Right lobe of liver (tissue), 6 donors: ENCODE measurements at places on chromosomes 3 and 15. TPM values are rescaled to one million over a fixed set of nuclear protein-coding genes. Genes with fewer than 3 reads are reported as not detected.

TTLL13 gene
- total RNA-seq, result 0.46 TPM

DNA sequence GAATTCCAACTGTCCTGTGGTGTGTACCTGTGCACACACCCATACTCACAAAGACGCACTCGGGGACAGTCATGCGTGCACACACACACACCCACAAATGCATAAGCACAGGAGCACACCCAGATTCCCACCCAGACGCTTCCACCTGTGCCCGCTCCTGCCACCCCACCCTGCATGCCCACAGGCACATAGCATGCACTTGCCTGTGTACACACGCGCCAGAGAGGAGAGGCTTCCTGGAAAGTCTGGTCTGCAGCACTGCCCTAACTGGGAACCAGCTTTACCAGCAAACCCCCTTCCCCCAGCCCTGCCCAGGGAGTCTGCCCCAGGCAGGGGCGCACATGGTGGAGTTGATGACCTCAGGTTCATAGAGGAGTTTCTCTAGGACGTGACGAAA, 246.2 kb downstream of the UACA start:
- DNase-seq, result no peak

HHATL gene
- 0.29 TPM for total RNA-seq

DNA sequence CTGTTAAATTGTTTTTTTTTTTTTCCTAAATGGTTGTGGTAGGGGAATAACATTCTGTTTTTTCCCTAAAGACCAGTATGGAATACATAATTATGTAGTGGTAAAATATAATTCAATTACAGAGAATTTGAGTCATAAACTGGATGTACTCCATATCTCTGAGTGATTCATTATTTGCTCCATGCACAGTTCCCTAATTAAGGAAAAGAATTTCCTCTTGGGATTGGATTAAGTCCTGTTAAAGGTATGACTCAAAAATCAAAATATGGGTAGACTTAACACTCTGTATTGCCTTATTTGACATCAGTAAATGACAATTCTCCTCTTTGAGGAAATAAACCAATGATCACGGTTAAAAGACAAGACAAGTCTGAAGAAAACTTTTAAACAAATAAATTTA, 78.0 kb upstream of the KCNH8 start:
- DNase-seq, result no peak

MUC13 gene
- total RNA-seq, result not detected

CLSTN2 gene
- 3.3 TPM for total RNA-seq

RAD51 gene
- total RNA-seq, result 1.7 TPM

DNA sequence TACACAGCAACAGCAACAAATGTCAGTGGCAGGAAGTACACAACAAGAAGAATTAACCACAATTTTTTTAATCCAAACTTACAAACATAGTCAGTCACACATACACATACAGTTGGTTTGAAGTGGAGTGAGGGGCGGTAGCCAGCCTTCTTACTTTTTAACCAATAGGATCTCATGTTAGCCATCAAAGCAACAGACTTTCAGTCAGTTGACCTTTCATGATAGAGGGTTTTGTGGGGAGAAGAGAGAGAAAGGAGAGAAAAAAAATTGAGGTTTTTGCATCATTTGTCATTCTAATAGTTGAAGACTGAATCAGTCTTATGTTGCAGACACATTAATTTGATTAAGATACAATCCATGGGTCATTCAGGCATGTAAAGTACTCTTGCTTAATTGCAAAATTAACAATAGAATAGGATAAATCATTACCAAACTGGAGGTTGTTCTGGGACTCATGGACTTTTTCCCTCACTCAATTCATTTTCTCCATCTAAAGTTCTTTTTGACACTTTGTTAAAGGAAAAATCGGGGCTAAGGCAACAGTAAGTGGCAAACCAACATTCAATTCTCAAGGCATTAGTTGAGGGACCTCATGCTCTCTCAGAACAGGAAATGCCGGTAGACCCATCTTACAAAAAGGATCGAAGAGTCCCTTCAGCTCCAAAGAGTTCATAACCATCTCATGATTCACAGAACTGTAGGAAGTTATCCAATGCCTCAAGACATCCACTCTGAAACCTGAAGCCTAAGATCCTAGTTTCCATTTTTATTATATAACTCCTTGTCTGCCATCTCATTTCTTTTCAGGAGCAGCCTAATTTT, 159.5 kb upstream of the LPP start:
- DNase-seq, result no peak

DNA sequence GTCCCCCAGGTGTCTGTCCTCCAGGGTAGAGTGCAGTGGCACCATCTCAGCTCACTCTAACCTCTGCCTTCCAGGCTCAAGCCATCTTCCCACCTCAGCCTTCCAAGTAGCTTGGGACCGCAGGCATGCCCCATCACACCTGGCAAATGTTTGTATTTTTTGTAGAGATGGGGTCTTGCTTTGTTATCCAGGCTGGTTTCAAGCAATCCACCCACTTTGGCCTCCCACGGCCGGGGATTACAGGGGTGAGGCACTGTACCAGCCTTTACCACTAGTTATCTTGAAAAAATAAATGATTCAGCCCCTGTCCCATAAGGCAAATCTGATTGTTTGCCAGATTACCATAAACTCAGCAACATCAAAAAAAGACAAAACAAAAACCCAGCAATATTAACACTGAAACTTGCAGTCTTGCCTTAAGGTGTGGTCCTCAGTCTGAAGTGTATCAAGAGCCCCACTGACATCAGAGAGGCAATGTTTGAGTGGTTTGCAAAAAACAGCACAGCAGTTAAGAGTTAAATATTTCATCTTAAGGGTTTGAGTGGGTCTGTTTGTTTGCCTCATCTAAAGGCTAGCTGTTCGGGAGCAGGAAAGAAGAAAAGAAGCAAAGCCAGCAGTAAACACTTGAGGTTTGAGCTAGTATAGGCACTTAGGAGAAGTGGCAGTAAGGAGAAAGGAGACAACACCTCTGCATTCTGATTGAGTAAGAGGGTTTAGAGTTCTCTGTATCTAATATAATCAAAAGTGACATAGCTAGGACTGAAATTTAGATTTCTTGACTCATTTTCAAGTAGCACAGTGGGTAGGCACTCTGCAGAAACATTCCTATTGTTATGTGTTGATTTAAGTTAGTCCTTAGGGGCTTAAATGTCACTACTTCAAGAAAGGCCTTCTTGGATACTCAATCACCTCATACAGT, 26.3 kb upstream of the EDEM1 start:
- DNase-seq, result no peak

GRCh38 chr15:34206011-34206410, 3.9 kb downstream of the KATNBL1 start:
- no peak for DNase-seq

DNA sequence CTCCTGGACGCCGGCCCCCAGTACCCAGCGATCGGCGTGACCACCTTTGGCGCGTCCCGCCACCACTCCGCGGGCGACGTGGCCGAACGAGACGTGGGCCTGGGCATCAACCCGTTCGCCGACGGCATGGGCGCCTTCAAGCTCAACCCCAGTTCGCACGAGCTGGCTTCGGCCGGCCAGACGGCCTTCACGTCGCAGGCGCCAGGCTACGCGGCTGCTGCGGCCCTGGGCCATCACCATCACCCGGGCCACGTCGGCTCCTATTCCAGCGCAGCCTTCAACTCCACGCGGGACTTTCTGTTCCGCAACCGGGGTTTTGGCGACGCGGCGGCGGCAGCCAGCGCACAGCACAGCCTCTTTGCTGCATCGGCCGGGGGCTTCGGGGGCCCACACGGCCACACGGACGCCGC, 956 bp downstream of the ZIC1 start:
- DNase-seq, result no peak

THPO gene
- 9.9 TPM for total RNA-seq

CDHR4 gene
- not detected for total RNA-seq

- peak; percentile 81 for DNase-seq
Observed at GRCh38 chr3:53150247-53151085, 10.5 kb upstream of the PRKCD start.

GRCh38 chr15:87901926-87902690, 354.4 kb downstream of the NTRK3 start:
- DNase-seq, result no peak

FGF12 gene
- total RNA-seq, result 0.75 TPM

CCRL2 gene
- 0.40 TPM for total RNA-seq

- no peak for DNase-seq
Observed at GRCh38 chr3:41041462-41041861, 157.8 kb upstream of the CTNNB1 start.

C3orf85 gene
- 6.1 TPM for total RNA-seq

DNA sequence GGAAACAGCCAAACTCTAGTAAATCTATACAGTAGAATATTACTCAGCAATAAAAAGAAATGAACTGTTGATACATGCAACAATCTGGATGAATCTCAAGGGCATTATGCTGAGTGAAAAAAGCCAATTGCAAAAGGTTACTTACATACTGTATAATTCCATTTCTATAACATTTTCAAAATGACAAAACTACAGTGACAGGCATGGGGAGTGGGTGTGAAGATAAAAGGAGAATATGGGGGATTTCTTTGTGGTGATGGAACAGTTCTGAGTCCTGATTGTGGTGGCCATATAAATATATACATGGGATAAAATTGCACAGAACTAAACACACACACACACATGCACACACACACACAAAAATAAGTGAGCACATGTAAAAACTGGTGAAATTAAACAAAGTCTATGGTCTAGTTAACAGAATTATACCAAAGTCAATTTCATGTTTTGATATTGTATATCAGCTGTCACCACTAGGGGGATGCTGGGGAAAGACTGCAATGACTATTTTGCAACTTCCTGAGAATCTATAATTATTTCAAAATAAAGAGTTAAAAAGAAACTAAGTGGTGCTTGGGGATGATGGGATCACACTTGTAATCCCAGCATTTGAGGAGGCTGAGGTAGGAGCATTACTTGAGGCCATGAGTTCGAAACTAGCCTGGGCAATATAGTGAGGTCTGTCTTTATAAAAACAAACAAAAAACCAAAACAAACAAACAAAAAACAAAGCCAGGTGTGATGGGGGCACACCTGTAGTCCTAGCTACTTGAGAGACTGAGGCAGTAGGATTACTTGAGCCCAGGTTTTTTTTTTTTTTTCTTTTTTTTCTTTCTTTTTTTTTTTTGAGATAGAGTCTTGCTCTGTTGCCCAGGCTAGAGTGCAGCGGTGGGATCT, 66.0 kb downstream of the SPTSSB start:
- no peak for DNase-seq

- no peak for DNase-seq
Observed at GRCh38 chr3:5430701-5431100, 243.2 kb downstream of the EDEM1 start.

GRCh38 chr3:17292556-17292955, 407.8 kb downstream of the PLCL2 start:
- DNase-seq, result no peak

LRRC2 gene
- 6.7 TPM for total RNA-seq

- no peak for DNase-seq
Observed at GRCh38 chr3:41848753-41849574, 112.9 kb downstream of the ULK4 start.

CCDC54 gene
- total RNA-seq, result not detected

RSL24D1 gene
- 23.6 TPM for total RNA-seq

DNA sequence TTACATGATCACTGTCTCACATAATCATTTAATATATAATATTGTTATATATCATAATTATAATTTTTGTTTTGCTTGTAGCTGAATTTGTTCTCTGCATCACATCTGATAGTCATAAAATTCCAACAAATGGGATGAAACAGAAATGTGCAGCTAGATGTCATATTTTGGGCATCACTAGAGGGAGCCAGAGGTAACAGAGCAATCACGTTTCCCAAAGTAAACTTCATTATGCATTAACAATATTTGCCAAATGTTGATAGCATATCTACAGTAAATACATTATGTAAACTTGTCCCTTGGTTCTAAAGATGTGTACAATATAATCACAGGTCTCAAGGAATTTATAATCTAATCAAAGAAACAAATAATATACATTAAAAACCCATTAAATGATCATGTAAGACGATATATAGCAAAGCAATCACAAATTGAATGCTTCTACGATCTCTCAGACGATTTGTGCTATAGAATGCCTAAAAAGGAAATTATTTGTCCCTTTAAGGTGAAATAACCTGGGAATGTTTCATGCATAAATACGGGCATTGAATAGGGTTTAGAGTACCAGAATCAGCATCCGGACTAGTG, 234.2 kb upstream of the MCTP2 start:
- DNase-seq, result no peak

GRCh38 chr15:41512940-41513505, 604 bp downstream of the LTK start:
- DNase-seq, result no peak

DNA sequence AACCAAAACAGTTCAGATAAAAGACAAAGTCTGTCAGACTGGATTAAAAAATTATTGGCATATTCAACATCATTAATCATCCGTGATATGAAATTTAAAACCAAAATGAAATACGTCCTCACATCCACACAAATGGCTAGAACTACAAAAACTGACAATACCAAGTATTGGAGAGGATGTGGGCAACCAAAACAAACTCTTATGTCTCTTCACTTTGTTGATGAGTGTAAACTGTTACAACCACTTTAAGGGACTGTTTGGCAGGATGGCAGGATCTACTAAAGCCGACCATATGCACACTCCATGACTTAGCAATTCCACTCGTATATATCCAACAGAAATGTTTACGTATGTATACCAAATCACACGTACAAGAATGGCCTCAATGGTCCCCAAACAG, 24.8 kb upstream of the C15orf40 start:
- DNase-seq, result no peak
